Mammary epithelial cell (primary cell): ENCODE measurements at places on chromosomes 12 and 14. TPM values are rescaled to one million over a fixed set of nuclear protein-coding genes. Genes with fewer than 3 reads are reported as not detected.

ARMH4 gene
- total RNA-seq: 3.3 TPM

ERP27 gene
- not detected in 2 replicates for total RNA-seq

KRT74 gene
- not detected in 2 replicates for total RNA-seq

TSHR gene
- not detected in 2 replicates for total RNA-seq

GLT1D1 gene
- total RNA-seq: not detected

OR11H7 gene
- not detected in 2 replicates for total RNA-seq

PRR13 gene
- 43.5 TPM for total RNA-seq

ADAM20 gene
- total RNA-seq: 1.6 and 1.9 TPM in 2 replicates

LRRK2 gene
- total RNA-seq: 0.24 and 0.28 TPM in 2 replicates

SERPINA3 gene
- total RNA-seq: 998 TPM

TMPRSS12 gene
- total RNA-seq: not detected
